AG04449 (cell line): ENCODE measurements at places on chromosomes 13 and 19.

DNA sequence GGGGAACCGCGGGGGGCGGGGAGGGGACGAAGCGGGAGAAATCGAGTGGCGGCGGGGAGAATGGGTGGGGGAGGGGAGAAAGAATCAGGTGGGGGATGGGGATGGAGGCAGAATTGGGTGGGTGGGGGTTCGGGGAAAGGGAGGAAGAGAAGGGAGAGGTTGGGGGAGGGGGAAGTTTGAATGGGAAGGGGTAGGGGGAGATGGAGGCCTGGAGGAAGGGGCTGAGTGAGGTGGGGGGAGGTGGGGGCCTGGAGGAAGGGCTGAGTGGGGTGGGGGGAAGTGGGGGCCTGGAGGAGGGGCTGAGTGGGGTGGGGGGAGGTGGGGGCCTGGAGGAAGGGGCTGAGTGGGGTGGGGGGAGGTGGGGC lies 403 bp upstream of the ADAMTS10 start:
- no peak for DNase-seq

GRCh38 chr13:113129921-113130750 lies 7.5 kb downstream of the F10 start:
- no peak for DNase-seq

GRCh38 chr19:17794731-17795494 lies at the start of gene B3GNT3:
TSS of gene B3GNT3 (plus strand) at chr19:17795138. CDS start at chr19:17807808, 12,670 bp downstream.
- no peak for DNase-seq

DNA sequence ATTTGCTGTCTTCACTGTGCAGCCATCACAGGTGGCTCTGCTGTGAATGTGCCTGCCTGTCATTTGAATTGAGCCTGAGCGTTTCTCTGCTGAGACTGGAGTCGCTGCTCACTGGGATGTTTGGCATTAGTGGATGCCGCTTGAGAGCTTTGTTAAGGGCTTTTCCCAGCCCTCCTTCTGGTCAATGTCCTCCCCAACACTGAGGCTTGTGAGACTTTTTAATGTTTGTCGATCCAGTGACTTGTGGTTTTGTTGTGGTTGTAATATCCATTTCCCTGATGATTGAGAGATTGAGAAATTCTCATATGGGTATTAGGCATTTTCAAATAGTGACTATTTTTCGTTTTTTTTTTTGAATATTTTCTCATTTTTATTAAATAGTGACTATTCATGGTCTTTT lies 2.6 kb downstream of the TPRX2 start:
- DNase-seq, result no peak

DNA sequence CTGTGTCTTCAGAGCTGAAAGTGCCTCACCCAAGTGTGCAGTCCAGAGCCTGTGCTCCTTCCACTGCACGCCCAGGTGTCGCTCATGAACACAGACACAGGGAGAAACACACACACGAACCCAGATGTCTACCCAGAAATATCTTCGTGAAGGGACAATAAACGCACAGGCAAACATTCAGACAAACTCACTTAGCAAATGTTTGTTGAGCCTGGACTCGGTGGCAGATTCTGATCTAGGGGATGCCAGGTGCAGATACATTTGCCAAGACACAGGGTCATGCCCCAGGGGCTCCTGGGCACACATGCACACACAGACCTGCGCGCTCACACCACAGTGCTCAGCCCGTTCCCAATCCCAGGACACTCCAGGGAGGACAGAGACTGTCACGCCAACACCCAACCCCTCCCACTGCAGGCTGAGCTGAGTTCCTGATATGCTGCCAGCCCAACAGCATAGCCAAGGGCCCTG lies 31.9 kb downstream of the SCGB2B2 start:
- no peak for DNase-seq

DNA sequence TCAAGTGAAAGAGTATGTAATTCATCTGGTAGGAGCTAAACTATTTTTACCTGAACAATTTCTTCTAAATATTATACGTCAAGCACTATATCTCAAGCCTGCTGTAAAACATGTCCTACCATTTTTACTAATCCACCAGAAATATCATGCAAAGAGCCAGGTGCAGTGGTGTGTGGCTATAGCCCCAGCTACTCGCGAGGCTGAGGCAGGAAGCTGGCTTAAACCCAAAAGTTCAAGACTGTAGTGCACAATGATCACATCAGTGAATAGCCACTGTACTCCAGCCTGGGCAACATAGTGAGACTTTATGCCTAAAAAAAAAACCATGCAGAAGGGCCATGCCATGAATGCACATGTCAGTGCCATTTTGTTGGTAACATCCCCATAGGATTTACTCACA lies 20.7 kb upstream of the CLN5 start:
- DNase-seq, result no peak

DNA sequence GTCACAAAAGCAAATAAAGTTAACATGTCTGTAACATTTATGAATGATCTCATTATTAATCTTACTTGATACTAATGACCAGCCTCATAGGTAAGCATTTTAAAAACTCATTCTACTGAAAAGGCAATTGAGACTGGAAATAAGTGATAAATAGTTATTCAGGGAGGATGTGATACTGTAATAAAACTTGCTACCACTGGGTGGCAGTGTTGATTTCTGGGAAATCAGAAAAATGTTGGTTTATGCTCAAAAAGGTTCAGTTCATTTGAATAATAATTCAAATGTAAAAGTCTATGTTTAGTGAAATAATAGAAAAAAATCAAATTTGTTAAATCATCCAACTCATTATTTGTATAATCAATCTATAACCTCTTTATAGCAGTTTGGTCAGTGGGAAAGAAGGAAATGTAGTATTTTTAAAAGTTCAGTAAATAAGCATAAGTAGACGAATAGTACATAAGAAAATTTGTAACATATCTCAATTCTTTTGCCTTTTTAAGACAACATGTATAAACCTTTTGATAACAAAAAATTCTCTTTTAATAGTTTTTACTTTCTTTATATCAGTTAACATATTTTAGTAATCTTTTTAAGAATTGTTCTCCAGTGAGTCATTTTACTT lies 9.6 kb downstream of the ABHD13 start:
- no peak for DNase-seq

GRCh38 chr13:49021953-49022352 lies 46.2 kb downstream of the FNDC3A start:
- DNase-seq, result no peak

GRCh38 chr13:112416647-112417046 lies 40.5 kb downstream of the SPACA7 start:
- DNase-seq, result no peak

GRCh38 chr19:42099336-42099925 lies 23.5 kb downstream of the ZNF574 start:
- DNase-seq, result no peak

GRCh38 chr13:38656699-38657098 lies 30.2 kb upstream of the FREM2 start:
- no peak for DNase-seq

- no peak for DNase-seq
Observed at GRCh38 chr13:45361596-45362206, 20.7 kb upstream of the TPT1 start.

GRCh38 chr13:29436721-29437280 lies 158.7 kb downstream of the SLC7A1 start:
- DNase-seq, result no peak

GRCh38 chr13:53405616-53406015 lies 377.0 kb downstream of the OLFM4 start:
- no peak for DNase-seq

- no peak for DNase-seq
Observed at GRCh38 chr19:38838208-38838985, 6.8 kb upstream of the ECH1 start.

GRCh38 chr13:51456510-51456909 lies 3.7 kb upstream of the INTS6 start:
- no peak for DNase-seq

GRCh38 chr13:33645591-33646554 lies 172.1 kb upstream of the RFC3 start:
- no peak for DNase-seq

- DNase-seq, result no peak
Observed at GRCh38 chr19:36999313-36999712, 78.9 kb upstream of the ZNF420 start.

- no peak for DNase-seq
Observed at GRCh38 chr19:52234406-52234805, 35.0 kb upstream of the ZNF766 start.

DNA sequence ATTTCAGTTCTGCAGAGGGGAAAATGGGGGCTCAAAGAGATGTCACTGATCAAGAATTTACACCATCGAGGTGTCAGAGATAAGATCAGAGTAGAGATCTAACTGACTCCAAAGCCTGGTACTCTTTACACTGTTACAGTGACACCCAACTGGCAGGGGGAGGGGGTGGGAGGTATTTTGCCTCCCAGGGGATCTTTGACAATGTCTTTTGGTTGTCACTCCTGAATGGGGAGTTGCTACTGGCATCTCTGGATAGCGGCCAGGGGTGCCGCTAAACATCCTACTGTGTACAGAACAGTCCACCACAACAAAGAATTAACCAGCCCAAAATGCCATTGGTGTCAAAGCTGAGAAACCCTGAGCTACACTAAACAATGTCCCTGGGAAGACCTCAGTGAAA lies 3.1 kb downstream of the FPR3 start:
- DNase-seq, result no peak

DNA sequence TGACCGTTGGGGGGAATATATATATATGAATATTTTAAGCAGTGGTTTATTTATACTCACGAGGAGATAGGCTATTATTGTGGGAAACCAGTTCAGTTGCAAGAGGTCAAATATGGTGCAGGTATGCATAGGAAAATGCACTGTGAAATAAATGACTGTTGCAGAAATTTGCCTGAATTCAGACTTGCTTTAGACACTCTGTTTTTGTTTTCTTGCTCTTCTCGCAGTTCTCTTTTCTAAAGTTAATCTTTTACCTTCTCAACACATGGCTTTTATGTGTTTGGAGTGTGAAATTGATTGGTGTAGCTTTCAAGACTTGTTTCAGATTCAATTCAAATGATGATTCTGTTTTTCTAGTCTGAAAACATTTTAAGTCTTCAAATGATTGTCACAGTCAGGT lies 109.7 kb downstream of the LRCH1 start:
- no peak for DNase-seq

DNA sequence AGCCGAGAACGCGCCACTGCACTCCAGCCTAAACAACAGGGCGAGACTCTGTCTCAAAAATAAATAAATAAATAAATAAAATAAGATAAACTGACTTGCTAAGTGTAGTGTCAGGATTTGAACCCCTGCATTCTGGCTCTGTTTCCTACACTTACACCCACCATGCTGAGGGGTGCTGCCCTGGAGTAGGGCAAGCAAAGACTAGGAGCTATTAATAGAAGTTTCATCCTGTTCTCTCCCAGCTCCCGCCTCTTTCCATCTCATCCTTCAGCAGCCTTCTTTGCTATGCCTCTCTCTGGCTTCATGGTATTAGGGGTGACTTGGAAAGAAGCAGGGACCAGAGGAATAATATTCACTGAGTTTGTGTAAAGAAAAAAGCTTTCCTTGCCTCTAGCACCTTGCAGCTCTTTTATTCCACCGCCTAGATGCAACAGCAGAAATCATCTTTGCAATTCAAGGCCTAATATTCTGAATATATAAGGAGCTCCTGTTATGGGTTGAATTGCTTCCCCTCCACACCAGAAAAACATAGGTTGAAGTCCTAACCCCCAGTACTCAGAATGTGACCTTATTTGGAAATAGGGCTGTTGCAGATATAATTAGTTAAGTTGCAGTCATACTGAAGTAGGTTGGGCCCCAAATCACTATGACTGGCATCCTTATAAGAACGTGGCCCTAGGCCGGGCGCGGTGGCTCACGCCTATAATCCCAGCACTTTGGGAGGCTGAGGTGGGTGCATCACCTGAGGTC lies 8.7 kb upstream of the PLAUR start:
- DNase-seq, result no peak

GRCh38 chr19:49567861-49568441 lies 12.4 kb downstream of the NOSIP start:
- DNase-seq, result no peak

- no peak for DNase-seq
Observed at GRCh38 chr19:54462047-54462654, 1.4 kb downstream of the LENG9 start.

DNA sequence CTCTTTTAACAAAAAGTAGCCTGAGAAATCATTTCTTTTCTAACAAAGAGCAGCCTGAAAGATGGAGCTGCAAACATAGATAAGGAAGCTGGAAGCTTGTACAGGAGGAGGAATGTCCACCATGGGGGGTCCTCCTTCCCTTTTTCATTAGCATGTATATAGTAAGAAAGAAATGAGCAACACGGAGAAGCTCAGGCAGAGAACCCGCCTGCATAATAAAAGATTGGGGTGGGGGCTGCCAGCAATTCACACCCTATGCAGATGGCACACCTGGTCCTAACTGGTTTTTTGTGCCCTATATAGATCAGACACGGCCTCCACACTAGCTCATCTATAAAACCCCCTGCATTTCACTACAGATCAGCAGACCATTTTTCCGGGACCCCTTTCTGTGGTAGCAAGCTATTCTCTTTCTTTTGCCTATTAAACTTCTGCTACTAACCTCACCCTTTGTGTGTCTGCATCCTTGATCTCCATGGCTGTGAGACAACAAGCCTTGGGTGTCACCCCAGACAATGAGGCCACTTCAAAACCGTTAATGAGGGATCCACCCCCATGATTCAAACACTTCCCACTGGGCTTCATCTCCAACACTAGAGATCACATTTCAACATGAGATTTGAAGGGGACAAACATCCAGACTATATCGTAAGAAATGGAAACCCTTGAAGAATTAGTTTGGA lies 167.5 kb upstream of the FREM2 start:
- no peak for DNase-seq

DNA sequence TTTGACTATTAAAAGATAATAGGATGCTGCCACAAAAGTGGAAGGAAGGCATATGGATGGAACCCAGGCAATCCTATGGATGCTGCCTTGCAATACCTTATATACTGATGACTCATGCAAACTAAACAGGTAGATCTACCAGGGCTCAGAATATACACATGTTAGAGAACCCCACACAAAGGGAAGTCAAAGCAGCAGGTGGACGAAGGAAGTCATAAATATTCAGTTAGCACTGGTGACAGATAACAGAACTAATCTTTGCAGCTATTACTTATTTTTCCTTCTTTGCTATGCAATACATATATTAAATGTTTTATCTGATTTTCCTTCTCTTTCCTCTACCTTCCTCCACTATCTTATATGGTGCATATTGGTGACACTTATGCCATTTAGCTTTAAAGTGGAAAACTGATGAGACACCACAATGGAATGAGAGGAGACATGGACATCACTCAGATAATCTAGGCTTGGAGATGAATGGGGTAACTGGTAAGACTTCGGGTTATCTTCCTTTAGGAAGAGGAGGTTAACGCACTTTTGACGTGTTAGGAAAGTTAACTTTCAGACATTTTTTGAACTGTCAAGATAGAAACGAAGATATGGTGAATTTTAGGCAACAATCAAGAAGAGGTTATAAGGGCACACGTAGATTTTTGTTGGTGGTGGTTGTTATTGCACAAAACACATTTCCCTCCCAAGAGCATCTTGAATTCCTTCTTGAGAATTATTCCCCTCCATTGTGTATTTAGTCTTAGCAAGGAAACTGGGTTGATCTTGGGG lies 39.8 kb upstream of the MBNL2 start:
- no peak for DNase-seq
